ENCODE measurements at places on chromosomes 5 and 9. TPM values are rescaled to one million over a fixed set of nuclear protein-coding genes. Genes with fewer than 3 reads are reported as not detected.

- DNase-seq, result no peak
These were observed 21.6 kb downstream of the BHMT start for GRCh38 chr5:79133121-79133656.

- peak; percentile 21 for DNase-seq
These were observed 14.8 kb upstream of the SLC6A19 start for GRCh38 chr5:1186351-1187233.

- peak; percentile 93 for DNase-seq
These were observed 1.6 kb upstream of the GADD45G start for GRCh38 chr9:89602978-89603766.

- peak; percentile 12 for DNase-seq
These were observed 297.1 kb downstream of the HCN1 start for GRCh38 chr5:45399041-45399440.

- DNase-seq, result no peak
These were observed 53.5 kb upstream of the NFIL3 start for GRCh38 chr9:91477106-91477505.

- DNase-seq, result no peak
These were observed 403.5 kb upstream of the ST8SIA4 start for GRCh38 chr5:101306391-101307137.

DNA sequence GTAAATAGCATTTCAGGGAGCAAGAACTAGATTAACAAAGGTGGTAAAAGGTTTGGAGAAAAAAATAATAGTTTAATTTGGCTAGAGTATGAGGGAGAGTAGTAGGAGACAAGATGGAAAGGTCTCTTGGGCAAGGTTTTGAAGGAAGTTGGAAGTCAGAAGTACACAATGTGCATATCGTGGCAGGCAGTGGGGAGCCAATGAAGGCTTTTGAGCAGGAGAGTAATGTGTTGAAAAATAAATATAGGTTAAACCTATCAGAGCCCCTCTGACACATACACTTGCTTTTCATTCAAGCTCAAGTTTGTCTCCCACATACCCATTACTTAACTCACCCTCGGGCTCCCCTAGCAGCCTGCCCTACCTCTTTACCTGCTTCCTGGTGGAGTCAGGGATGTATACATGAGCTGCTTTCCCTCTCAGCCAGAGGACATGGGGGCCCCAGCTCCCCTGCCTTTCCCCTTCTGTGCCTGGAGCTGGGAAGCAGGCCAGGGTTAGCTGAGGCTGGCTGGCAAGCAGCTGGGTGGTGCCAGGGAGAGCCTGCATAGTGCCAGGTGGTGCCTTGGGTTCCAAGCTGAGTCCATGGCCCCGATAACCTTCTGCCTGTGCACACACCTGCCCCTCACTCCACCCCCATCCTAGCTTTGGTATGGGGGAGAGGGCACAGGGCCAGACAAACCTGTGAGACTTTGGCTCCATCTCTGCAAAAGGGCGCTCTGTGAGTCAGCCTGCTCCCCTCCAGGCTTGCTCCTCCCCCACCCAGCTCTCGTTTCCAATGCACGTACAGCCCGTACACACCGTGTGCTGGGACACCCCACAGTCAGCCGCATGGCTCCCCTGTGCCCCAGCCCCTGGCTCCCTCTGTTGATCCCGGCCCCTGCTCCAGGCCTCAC, at the start of gene CA9:
TSS of gene CA9 (plus strand) at position 797 of the 893 bp plus-strand sequence. CDS start at position 829, 32 bp downstream.
- peak; percentile 71 for DNase-seq

GRCh38 chr5:176754376-176754973, 55.9 kb upstream of the UNC5A start:
- DNase-seq, result no peak

GRCh38 chr5:145161391-145161790, 673.8 kb downstream of the PRELID2 start:
- DNase-seq, result no peak

GRCh38 chr9:84827216-84827765, 157.8 kb downstream of the NTRK2 start:
- peak; percentile 49 for DNase-seq

DNA sequence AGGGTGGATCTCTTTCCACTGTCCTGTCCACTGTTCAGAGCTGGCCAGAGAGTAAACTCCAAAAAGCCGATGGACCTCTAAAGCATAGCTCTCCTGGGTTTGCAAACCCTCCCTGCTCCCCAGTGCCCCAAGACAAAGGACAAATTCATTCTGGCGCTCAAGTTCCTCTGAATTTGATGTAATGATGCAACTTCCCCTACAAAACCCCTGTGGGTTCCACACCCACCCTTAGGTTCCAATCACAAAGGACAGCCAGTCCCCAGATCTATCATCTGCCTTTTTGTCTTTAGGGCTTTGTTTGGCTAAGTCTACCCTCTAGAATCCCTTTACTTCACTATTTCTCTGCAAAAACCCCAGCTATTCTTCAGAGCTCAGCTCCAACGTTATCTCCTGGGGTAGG, 57.4 kb upstream of the SLC25A51 start:
- DNase-seq, result no peak

- no peak for DNase-seq
These were observed 263.4 kb downstream of the AUH start for GRCh38 chr9:91098203-91098850.

- DNase-seq, result no peak
These were observed 20.9 kb upstream of the TTC33 start for GRCh38 chr5:40776658-40776977.

DNA sequence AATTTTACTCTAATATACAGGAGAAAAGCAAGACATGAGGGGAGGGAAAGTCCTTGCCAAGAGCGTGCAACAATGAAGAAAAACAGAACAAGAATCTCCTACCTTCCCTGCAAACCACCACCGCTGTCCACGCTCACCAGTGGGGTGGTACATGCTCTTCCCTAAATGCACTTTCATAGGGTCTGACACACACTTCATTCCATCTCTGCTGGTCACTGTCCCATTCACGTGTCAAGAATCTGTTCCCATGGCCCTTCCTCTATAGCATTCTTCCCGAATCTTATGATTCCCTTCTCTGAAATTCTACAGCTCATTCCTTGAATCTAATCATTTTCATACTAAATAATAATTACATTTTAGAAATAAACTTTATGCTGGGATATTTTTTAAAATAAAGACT, 11.4 kb upstream of the DNAH5 start:
- no peak for DNase-seq

DNA sequence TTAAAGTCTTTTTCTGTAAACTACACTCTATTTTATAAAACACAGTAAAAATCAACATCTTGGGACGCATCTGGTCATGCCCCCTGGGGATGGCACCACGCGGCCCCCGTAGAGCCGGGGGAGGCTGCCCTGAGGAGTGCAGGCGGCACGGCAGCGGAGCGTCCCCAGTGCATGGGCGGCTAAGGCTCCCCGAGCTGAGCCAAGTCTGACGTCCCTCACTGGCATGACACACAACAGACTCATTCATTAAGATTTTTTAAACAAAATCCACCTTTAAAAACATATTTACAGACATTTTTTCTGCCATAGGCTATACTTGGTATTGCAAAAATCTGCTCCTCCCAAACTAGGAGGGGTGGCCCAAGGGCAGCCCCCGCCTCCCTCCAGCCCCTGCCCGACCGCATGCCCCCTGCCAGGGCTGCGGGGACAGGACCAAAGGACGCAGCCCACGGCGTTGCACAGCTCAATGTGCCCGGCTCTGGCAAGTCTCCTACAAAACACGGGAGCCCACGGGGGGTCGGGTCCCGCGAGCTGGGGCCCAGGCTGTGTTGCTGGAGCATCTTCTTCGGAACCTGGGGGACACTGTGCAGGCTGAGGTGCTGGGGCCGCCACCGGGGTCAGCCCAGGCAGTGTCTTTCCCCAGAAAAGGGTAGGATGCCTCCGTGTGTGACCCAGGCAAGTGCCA, 11.8 kb upstream of the SEC16A start:
- no peak for DNase-seq

DNA sequence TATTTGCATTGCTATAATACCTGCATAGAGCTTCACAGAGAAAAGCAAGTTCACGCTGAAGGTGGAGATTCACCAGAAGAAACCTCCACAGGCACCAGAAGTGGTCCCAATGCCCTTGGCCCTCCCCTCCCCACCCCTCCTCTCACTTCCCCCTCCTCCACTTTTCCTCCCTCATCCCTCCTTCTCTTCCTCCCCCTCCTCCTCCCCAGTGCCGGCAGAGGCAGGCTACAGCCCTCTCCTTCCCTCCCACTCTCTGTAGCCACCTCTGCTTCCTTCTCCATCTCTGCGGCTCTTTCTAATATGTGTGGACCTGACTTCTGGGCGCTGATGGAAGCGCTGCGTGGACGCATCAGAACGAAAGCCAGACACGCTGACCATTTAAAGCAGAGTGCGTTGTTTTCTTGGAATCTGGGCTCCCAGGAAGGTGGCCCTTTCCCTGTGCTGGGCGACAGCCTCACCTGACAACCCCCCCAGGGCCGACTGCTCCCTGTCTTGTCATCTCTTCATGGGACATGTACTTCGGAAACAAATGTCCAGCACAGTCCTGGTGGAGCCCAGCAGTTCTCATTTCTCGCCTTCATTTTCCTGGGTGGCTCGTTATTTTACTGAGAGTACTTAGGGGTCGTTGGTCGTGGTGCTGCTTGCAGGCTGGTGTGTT, 29.5 kb downstream of the NDUFS6 start:
- DNase-seq, result no peak

DNA sequence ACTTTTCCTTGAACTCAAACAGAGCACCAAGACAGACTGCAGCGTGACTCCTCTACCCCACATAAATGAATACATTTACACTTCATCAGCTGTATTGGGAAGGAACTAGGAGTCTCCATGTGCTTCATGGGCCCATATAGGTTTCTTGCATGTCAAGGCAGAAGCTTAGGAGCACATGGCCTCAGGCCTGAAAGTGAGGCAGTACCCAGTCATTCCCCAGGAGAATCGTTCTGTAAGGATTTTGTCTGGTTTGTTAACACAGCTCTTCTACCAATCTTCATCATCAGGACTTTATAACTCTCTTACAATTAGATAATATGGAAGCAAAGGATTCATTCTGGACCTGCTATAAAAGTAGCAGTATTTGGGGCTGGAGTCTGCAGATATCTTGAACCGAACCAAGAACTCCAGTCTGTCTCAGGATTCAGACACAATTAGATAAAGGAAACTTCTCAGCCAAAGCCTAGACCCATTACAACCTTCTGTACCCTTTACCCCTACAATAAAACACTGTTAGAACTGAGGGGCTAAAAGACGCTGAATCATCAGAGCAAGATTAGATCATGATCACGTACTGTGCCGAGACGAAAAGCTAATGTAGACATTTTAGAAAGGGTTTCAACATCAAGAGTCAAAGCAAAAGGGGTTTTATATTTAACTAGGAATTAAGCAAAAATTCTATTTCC, 385.5 kb upstream of the SLC30A5 start:
- DNase-seq, result no peak

DNA sequence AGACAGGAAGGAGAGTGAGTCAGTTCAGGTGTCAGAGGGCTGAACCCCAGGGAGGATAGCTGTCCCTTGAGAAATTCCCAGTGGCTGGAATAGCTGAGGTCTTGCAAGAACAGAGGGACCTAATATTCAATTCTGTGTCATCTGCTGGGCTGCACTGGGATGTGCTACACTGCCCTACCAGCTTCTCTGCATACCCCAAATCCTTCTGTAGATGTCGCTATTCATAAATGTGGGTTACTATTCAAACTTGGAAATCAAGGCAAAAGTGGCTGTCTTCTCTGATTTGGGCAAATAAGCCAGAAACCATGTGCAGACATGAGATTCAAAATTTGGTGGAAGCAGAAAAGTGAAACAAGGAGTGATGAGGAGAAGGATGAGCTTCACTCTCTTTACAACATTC, 16.3 kb downstream of the TNFSF8 start:
- no peak for DNase-seq

DNA sequence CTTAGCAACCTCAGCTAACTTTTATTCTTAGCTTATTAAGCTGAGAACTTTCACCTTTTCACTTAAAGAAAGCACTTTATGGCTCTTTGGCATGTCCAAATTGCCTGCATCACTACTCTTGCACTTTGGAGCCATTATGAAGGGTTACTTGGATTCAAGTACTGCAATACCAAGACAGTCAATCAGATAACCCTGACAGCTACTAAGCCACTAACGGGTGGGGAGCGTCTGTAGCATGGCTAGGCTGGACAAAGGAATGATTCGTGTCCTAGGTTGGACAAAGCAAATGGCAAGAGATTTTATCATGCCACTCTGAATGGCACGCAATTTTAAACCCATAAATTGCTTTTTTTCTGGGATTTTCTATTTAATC, 39.6 kb downstream of the TRPM6 start:
- no peak for DNase-seq

GRCh38 chr9:12923468-12924009, 148.7 kb downstream of the LURAP1L start:
- no peak for DNase-seq

DNA sequence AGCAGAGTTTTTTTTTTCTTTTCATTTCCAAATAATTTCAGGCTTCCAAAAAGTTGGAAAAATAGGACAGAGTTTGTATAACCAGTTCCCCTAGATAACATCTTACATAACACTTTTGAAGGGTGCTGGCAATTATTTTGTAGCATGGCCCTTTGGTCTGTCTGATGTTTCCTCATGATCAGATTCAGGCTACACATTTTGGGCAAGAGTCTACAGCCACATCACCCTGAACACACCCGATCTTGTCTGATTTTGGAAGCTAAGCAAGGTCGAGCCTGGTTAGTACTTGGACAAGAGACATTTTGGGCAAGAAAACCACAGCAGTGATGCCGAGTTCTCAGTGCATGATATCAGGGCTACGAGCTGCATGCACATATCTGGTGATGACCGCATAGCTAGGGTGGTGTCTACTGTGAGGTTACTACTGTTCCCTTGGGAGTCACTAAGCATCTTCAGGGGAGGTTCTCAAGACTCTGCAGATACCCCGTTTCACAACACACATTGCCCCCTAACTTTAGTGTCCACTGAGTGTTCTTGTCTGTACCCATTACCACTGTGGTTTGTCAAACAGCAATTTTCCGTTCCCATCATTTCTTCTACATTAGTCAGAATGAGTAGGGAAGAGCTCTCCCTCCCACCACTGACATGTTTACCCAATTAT, 86.2 kb downstream of the TTC39B start:
- DNase-seq, result no peak

GSN gene
- total RNA-seq, result 837 TPM

IFNA2 gene
- not detected for total RNA-seq

FGF10 gene
- 1.6 TPM for total RNA-seq

AMACR gene
- total RNA-seq, result 5.5 TPM

PFN3 gene
- not detected for total RNA-seq

MYOZ3 gene
- 4.0 TPM for total RNA-seq

BICD2 gene
- total RNA-seq, result 33.2 TPM

SLC36A2 gene
- 1.2 TPM for total RNA-seq

TCERG1 gene
- 20.8 TPM for total RNA-seq

TOR1B gene
- 10.0 TPM for total RNA-seq

PCDHGC5 gene
- total RNA-seq, result 3.0 TPM

ADAMTS2 gene
- 3.6 TPM for total RNA-seq

CCDC192 gene
- not detected for total RNA-seq

PRUNE2 gene
- 1.3 TPM for total RNA-seq

PCDHB5 gene
- total RNA-seq, result 1.3 TPM

SVEP1 gene
- 6.8 TPM for total RNA-seq

HSPA9 gene
- 290 TPM for total RNA-seq

DPH7 gene
- total RNA-seq, result 18.6 TPM

TAF11L5 gene
- total RNA-seq, result not detected
